Mammary microvascular endothelial cell (primary cell): ENCODE measurements at places on chromosomes 4 and X. TPM values are rescaled to one million over a fixed set of nuclear protein-coding genes. Genes with fewer than 3 reads are reported as not detected.

CENPVL3 gene
- total RNA-seq, result not detected in 2 replicates

FANCB gene
- total RNA-seq, result 2.9 and 4.1 TPM in 2 replicates

ASMT gene
- not detected in 2 replicates for total RNA-seq

ATXN3L gene
- total RNA-seq, result not detected in 2 replicates

BBS12 gene
- total RNA-seq, result 0.94 and 1.9 TPM in 2 replicates

VCX2 gene
- not detected in 2 replicates for total RNA-seq

ADRA2C gene
- 0.27 TPM in 1 of 2 replicates, not detected in the other for total RNA-seq

FAM47A gene
- total RNA-seq, result not detected in 2 replicates

DACH2 gene
- total RNA-seq, result not detected in 2 replicates

GNRHR gene
- total RNA-seq, result not detected in 2 replicates

STARD8 gene
- 13.9 and 16.6 TPM in 2 replicates for total RNA-seq

AMTN gene
- not detected in 2 replicates for total RNA-seq

PAGE5 gene
- not detected in 2 replicates for total RNA-seq

ZMAT1 gene
- total RNA-seq, result 0.25 and 0.60 TPM in 2 replicates

CLIC2 gene
- 6.9 and 9.5 TPM in 2 replicates for total RNA-seq

GPR34 gene
- total RNA-seq, result not detected in 2 replicates

CHRDL1 gene
- total RNA-seq, result not detected in 2 replicates

KLKB1 gene
- not detected in 2 replicates for total RNA-seq

P2RY8 gene
- 0.67 and 1.7 TPM in 2 replicates for total RNA-seq
